ENCODE measurements at places on chromosomes 11 and 22.

- no peak for DNase-seq
Observed at GRCh38 chr11:43779306-43779705, 98.8 kb downstream of the HSD17B12 start.

DNA sequence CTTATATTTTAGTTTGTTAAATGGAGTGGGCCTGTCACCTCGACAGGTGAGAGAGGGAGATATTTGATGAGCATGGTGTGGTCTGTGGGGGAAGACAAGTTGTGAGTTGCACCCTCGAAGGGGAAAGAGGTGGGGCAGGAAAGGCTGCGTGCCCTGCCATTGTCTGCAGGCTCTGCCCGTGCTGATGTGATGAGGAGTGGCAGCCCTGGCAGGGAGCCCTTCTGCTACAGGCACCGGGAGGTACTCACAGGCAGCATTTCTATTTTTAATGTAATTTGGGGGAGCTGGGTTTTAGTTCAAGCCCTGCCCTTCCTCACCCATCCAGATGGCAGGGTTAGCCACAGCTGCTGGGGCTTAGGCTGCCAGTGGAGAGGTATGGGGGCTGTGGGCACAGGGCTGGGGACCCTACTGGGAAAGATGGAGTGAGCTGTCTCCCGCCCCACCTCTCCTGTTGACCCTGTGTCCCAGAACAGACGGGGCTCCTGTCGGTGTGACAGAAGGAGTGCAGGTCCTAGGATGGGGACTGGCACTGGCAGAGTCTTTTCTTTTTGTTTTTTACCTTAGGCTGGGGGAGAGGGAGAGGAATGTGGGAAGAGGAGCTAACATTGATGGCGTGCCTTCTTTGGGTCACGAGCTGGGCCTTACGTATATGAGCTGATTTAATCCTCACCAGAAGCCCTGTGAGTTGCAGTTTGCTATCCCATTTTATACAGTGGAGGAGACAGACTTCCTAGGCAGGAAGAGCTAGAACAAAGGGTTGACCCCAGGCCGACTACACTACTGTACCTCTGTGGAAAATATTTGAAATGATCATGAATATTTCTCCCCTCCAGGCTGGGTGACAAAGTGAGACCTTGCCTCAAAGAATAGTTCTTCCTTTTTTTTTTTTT, 51.6 kb downstream of the CEP164 start:
- no peak for DNase-seq

DNA sequence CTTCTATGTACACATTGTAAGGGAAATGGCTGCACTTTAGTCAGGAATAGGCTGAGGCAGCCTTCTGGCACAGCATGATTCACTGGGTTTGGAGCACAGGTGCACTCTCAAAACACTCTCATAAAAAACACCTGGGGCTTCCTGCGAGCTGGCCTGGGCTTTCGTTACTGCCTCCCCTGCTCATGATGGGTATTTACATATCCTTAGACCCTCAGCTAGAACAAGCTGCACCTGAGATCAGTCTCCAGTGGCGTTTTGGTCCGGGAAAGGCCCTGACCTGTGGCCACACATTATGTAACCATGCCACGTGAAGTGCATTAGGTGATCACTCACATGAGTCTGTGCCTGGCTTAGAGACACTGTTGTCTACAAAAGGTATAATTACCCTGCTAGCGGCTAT, 321.7 kb downstream of the TMEM135 start:
- DNase-seq: no peak

DNA sequence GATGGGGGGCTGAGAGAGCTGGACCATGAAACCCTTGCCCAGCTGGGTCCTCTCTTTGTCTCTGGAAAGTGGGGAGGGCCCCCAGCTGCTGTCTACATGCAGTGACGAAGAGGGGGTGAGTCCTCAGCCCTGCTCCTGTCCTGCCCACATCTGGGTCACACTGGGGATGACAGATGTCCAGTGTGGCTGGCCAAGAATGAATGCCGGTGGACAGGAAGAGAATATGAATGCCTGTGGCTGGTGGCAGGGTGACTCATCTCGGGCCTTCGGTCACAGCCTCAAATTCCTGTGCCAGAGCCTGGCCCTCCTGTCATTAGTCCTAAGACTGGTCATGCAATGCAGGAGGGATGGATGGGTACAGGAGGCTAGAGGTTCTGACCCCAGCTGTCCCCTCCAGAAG, 2.2 kb upstream of the PNPLA3 start:
- DNase-seq: no peak

- no peak for DNase-seq
Observed at GRCh38 chr22:48081281-48081680, 1318.8 kb downstream of the TBC1D22A start.

DNA sequence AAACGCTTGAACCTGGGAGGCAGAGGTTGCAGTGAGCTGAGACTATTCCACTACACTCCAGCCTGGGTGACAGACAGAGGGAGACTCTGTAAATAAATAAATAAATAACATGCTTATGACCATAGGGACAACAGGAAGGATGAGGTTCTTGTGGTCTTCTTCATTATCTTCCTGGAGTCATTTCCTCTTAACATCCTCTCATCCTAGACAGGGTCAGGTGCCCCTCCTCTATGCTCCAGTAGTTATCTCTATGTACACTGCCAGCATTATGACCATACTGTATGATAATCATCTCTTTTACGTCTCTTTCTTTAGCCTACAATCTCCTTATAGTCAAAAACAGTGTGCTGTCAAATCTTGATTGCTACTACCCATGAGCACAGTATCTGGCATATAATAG, 17.7 kb downstream of the RAB30 start:
- no peak for DNase-seq

DNA sequence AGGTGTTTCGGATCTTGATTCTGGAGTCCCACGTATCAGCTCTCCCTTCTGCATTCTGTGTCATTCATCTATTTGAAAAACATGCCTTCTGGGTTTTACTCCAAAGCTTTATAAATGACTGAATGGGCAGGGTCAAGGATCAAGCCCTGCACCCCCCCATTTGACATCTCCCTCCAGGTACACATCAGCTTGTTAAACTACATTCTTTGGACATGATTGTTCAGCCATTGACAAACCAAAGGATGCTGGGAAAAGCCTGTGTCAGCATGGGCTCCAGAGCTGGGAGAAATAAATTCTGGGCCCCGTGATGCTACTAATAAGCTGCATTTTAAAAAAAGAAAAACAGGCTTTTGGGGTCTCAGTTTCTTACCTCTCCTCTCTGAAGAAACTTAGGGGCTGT, 103.7 kb downstream of the DSCAML1 start:
- no peak for DNase-seq

DNA sequence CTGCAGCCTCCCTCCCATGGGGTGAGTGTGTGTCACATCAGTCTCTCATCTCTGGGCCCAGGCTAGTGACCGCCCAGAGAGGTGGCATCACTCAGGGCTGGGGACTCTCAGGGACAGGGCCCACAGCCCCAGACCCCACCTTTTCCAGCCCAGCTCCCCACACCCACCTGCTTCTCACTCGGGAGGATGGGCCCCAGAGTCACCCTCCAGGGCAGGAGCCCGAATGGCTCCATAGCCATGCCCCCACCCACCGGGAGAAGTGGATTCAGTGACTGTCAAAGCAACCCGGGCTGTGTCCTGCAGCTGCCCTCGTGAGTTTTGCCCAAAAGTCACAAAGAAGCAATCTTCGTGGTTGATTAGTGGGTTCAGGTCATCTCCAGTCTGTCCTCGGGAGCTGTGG, 26.0 kb downstream of the PARVG start:
- no peak for DNase-seq

DNA sequence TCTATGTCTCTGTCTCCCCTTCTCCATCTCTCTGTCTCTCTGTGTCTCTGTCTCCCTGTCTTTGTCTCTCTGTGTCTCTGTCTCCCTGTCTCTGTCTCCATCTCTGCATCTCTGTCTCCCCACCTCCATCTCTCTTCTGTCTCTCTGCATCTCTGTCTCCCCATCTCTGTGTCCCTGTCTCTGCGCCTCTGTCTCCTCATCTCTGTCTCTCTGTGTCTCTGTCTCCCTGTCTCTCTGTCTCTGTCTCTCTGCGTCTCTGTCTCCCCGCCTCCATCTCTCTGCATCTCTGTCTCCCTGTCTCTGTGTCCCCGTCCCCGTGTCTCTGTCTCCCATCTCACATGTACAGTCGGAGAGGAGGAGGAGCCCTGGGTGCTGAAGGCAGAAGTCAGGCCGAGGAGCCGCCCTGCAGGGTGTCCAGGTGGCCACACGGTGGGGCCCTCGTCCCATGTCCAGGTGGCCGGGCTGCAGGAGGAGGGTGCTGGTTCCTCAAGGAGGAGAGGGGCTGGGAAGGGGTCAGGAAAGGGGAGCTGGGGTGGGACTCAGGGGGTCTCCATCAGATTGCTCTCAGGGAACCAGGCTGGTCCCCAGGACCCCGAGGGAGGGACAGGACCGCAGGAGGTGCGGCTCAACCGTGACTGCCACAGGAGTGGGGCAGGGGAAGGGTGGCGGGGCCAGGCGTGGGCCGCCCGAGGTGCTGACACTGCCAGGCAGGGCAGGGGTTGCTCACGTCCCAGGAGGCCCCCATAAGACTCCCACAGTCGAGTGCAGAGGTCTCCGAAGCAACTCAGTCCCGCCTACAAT, 25.6 kb upstream of the TH start:
- DNase-seq: peak; percentile 47

DNA sequence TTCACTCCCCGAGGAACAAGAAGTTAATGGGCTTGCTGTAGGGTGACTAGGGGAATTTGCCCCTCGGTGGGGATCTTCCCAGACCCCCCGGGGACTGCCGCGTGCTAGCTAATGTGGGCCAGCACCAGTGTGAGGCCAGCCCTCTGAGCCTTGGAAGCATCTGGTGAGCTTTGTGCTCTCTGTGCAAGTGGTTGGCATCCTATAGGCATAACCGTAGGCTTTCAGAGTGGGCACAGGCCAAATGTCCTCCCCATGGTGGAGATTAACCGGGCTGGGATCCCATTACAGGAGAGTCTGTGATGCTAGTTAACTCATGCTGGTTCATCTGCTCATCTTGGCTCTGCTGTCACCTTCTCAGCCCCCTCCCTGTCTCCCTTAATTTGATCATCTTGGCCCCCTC, 125.7 kb downstream of the TRIM29 start:
- DNase-seq: no peak

- DNase-seq: no peak
Observed at GRCh38 chr22:26995235-26995634, 337.8 kb downstream of the MIAT start.

- no peak for DNase-seq
Observed at GRCh38 chr11:35876786-35877185, 67.1 kb upstream of the LDLRAD3 start.

DNA sequence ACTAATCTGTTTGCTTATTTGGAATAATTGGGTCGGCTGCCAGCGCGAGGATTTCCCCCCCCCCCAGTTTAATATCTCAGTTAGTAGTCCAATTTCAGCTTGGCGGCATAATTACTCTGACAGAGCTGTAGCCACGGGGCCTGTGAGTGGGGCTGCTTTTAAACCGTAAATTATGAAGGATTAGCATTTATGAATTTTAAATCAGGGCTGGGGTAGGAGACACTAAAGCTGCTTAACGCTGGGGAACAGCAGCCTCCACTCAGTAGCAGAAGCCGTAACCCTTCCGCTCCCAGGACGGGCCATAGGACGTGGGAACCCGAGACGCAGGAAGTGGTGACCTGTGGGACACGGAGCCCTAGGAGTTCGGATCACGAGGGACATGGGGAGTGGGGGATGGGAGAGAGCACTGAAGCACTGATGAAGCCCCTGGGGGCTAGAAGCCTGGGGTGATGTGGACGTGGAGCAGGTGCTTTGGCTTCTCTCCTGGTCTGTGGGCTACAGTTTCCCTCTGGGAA, 66.2 kb upstream of the LMO1 start:
- DNase-seq: no peak

DNA sequence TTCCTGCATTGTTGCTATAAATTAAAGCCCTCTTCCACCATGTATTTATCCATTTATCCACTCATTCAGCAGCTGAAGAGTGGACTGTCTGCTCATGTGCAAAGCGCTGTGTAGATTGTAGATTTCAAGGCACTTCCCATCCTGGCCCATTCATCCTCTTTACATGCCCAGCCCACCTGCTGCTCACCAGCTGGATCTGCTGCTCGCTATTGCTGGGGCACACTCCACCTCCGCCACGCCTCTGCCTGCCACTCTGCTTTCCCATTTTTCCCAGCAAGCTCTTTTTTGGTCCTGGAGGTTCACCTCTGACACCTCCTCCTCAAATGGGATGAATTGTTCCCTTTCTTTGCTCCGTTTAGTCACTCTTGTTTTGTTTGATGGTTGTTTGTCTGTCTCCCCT, 48.3 kb downstream of the CEP164 start:
- no peak for DNase-seq

DNA sequence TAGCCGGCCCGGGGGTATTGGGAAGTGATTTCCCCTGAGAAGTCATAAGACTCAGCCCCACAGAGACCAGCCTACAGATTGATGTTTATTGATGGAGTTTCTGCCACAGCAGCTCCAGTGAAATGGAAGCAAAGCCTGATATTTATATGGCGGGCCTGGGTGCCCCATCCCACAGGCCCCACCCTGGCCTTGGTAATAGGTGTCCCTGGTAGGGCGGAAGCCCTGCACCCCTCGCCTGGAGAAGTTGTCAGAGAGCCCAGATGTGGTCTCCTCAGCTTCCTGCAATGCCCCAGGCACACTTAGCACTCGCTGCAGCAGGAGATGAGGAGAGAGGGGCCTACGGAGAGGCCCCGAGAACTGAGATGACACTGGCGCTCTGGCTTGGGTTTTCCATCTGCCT, 107.4 kb downstream of the MORC2 start:
- DNase-seq: no peak

DNA sequence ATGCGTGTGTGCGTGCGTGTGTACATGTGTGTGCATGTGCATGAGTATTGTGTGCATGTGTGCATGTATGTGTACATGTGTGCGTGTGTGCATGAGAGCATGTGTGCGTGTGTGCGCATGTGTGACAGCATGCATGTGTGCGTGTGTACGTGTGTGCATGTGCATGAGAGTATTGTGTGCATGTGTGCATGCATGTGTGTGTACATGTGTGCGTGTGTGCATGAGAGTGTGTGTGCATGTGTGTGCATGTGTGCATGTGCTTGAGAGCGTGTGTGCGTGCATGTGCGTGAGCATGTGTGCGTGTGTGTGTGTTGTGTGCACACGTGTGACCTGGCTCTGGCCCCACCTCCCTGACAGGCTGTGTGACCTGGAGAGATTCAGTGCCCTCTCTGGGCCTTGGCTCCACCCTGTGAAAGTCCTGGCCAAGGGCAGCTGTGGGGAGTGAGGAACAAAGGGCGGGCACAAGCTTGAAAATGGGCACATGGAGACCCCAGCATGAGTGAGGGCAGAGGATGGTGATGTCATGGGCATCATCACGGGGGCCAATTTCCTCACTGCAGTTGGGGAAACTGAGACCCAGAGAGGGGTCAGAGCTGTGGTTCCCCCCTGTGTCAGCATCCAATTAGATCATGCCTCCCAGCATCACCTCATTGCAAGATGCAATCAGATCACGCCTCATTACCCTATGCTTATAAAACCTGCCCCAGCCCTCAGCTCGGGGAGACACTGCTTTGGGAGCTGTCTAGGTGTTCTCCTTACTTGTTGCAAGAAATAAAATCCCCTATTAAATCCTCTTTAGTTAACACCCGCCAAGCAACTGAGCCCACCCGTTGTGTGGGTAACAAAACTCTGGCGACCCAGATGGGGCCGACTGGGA, 658 bp downstream of the ACY3 start:
- no peak for DNase-seq

DNA sequence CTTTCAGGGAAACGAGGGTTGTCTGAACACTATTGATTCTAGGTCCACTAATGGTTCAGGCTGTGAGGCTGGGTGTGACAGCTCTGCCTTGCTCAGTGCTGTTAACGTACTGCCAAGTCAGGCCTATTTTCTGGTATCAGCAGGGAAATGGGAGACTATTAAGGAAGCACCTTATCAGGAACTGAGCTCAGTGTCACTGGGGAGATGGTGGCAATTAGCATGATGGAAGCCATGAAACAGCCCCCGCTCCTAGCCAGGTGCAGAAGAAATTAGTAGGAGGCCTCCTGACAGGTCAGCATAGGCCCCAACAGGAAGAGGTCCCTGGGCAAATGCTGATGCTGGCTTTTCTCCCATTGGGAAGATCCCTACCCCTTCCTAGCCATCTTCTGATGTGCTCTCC, 42.6 kb upstream of the LMO2 start:
- no peak for DNase-seq
